NB4 (cell line): ENCODE measurements at places on chromosomes 2 and 18.

GRCh38 chr2:83650161-83650560, 808.9 kb downstream of the SUCLG1 start:
- DNase-seq = no peak

DNA sequence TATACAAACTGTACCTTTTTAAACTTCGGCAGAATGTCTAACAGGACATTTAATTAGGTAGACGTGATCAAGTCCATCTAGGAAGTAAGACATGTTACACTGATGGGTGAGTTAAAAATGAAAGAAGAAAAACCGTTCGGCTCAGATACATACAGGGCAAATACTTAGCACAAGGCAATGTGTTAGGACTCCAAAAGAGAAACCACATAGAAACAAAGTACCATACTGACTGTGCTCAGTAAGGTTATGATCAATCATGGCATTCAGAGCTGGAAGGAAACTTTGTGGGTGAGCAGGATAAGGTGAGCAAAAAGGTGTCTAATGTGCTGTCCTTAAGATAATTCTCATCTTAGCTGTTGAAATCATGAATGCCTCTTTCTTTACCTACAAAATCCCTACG, 211.9 kb downstream of the STK39 start:
- no peak for DNase-seq

DNA sequence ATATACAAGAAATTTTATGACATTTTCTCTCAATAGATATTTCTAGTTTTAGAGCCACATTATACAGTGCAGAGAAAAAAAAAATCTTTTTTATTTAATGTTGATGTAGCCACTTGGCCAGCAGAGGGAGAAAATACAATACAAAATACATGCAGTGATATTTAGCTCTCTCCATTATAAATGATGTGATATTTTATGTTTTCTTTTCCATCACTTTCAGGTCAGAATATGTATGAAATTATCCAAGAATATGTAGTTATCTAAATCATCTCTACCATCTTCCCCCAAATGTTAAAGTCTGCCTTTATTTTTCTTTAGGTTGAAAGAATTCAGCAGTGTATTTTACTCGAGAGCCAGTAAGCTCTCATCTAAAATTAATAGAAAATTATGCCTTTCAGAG, 533.6 kb upstream of the FSHR start:
- DNase-seq = peak; percentile 4

GRCh38 chr2:108960006-108960405, 29.0 kb downstream of the EDAR start:
- no peak for DNase-seq

DNA sequence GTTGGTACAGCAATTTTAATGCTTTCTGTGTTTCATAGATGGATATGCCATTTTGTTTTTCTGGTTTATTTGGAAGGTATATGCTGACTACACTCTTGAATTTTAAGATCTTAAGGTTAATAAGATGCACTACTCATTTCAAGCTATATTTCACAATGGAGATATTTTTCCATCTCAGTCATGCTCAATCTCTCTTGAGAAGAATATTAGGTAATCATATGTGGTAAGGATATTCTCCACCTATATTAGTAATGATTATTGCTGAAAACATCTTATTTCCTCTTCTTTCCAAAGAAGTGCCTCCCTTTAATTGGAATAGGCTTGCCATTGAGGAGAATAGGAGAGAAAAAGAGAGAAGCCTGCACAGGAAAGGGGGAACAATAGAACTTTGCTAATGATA, 40.1 kb downstream of the EPB41L3 start:
- no peak for DNase-seq

DNA sequence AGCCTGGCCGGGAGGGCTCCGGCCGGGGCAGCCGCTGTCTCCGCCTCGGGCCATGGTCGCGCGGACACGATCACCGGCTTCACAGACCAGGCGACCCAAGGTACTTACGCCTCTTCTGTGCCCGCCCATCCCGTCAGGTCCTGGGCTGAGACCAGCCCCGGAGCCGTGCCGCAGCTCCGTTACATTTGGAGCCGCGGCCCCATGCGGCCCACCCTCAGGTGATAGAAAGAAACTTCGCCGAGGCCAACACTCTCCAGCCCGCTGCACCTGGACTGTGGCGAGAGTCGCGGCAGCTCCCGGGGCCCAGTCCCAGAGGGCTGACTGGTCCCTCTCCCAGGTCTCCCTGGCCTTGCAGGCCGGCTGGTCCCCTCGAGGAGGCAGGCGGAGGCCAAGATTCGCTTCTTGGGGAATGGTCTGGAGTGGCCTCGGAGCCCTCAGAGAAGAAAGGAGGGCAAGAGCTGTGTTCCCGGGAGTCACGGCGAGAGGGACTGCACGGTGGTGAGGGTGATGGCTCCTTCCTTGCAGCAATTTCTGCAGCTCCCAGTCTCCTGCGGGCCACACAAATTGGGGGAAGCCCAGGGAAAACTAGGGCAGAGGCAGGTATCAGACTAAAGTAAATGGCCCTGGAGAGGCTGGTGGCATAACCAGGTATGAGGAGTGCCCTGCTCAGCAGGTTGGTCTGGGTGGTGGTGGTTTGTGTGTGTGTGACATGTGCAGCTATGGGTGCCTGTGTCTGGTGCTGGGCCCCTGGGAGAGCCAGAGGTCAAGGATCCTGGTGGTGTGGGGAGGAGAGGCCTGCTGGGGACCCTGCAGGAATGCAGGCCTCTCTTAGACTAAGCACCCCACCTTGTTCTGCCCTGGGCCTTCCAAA, 822 bp downstream of the GDF7 start:
- DNase-seq = no peak

DNA sequence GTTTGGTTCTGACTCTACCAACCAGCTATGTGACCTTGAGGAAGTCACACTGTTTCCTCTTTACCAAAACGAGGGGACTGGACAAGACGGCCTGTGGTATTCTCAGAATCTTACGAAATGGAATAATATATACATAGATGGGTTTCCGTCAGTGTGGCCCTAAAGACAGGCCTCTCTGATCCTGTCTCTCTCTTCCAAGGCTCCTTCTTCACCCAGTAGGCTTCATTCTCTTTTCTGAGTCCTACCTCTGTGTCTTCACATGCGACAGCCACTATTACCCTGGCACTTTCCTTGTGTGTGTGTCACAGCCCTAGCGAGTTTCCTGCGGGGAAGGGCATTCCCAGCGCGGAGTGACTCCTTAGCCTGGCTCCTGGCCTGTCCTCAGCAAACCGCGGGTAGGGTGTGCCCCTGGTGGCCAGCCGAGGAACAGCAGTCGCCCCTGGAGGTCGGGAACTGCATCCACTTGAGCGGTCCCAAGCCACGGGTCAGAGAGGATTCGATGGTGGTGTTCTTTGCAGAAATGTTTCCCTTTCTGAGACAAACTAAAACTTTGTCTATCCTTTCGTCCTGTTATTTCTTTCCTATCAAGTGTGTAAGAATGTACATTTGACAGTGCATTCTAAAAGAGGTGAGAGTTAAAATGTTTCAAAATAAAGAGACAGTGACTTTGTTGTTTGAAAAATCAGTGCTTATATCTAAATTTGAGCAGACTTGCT, 63.3 kb downstream of the RAB31 start:
- DNase-seq = peak; percentile 77

- no peak for DNase-seq
Observed at GRCh38 chr2:158403237-158403636, 53.3 kb downstream of the CCDC148 start.

DNA sequence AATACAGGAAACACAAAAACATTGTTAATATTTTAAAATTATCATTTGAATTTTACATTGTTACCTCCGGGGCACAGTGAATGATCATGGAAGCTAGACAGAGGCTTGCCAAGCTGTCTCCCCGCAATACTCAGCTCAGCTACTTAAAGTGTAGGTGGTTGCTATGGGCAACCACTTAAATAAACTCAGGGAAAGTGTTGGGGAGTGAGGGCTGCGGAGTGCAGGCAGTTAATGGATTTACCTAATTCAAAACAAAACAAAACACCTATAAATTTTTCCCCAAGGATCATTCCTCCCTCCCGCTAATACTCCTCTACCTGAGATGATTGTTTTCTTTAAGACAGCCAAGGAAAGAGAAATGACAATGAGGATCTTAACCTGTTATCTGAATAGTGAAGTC, 349.5 kb downstream of the TGIF1 start:
- DNase-seq = no peak

DNA sequence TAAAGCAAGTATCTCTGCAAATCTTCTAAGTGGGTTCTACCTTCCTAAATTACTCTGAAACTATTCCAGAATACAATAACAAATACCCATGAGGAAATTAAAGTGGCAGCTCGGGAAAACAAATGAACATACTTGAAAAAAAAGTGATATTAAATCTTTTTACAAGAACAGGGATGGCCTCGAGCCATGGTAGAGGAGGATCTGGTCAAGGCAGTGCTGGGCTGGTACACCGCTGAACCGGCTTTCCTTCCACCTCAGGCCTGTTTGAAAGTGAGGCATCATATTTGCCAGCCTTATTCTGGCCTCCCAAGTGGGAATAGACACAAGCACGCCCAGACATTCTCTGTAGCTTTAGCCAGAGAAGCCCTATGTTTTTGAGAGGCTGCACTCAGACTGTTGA, 124.5 kb upstream of the CDCA7 start:
- DNase-seq = no peak

GRCh38 chr2:195307751-195308150, 349.3 kb upstream of the SLC39A10 start:
- DNase-seq = no peak

DNA sequence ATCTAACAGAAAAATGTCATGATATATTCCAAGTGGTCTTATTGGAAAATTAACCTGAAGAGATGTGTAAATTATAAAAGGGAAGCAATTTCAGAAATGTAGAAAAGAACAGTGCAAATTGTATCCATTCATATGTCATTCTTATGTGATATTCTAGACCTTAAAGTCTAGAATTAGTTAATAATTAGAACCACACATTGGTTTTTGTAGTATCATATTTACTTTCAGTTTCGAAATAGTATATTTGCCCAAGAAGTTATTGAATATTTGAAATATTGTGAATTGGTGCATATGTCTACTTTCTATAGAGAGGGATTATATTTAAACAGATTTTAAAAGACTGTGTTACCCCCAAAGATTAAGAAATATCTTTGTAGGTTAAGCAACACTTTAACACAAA, 1348.6 kb upstream of the ACVR2A start:
- no peak for DNase-seq

- peak; percentile 79 for DNase-seq
Observed at GRCh38 chr2:36618381-36618780, 20.4 kb upstream of the FEZ2 start.

- DNase-seq = no peak
Observed at GRCh38 chr18:26489881-26490280, 58.5 kb downstream of the KCTD1 start.

DNA sequence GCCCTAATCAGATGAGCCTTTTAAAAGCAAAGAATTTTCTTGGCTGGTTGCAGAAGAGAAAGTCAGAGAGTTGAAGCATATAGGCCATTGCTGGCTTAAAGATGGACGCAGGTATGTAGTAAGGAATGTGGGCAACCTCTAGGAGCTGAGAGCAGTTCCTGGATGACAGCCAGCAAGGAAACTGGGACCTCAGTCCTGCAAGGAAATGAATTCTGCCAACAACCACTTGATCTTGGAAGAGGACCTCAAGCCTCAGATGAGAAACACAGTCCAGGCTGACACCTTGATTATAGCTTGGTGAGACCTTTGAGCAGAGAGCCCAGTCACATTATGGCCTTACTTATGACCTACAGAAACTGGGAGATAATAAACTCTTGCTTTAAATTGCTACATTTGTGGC, 15.7 kb downstream of the PHOSPHO2 start:
- DNase-seq = no peak

- DNase-seq = peak; percentile 15
Observed at GRCh38 chr2:196592911-196593881, 46.3 kb upstream of the CCDC150 start.

- no peak for DNase-seq
Observed at GRCh38 chr2:109487536-109487869, 126.3 kb downstream of the SEPTIN10 start.

DNA sequence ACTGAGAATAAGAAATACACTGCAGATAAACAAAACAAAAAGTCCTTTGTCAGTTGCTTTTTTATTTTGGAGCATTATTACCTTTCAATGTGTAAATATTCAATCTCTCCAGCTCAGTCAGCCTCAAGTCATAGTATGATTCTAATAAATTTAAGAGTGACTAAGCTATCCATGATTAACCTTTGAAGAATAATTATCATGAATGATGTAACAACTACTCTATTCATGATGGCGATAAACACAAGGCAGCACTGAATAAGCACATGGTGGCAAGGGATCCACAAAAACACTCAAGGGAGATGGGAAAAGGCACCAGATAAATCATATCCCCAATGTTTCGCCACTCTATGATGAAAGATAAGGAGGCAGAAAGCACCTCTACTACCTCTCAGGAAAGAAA, 67.0 kb downstream of the MAP4K3 start:
- DNase-seq = no peak

GRCh38 chr2:50492477-50492851, 539.5 kb downstream of the NRXN1 start:
- peak; percentile 76 for DNase-seq

GRCh38 chr2:68846091-68846490, 25.1 kb downstream of the BMP10 start:
- no peak for DNase-seq

DNA sequence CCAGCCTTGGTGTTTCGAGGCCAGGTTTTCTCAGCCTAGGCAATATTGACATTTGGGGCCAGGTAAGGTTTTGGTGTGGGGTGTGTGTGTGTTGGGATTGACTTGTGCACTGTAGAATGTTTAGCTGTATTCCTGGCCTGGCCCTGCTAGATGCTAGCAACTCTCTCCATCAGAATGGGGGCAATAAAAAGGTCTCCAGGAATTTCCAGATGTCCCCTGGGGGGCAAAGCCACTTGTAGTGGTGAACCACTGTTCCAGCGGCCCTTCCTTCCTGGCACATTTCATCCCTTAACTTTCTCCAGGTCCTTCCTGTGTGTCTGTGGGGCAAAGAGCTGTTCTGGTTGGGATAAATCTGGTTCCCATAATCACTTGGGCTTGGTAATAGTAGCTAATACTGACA, 12.0 kb downstream of the LIPG start:
- no peak for DNase-seq

DNA sequence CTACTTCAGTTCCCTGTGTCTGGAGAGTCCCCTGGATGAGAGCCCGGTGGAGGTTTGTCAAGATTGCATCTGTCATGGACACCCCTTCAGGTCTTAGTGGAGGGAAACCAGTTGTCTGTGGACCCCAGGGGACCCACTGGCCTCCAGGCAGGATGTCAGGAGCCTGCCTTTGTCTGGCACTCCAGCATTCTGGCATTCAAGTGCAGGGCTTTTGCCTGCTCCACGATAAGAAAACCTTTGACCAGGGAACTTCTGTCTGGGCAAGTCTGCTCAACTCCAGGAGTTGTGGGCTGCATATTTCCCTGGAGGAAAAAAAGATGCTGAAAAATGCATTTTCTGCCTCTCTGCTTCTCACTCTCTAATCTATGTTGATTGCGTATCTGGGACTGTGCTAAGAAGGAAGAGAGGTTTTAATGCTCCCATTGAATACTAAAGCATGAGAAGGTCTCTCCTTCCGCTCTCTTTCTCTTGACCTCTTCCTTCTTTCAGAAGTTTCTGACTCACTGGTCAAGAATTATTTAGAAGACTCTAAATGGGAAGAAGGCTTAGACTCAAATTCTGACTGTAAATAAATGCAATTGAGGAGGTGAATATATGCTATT, 104.5 kb downstream of the MMADHC start:
- DNase-seq = no peak
